ENCODE measurements at places on chromosomes 13 and 19.
A peak's percentile ranks its signal among the peaks of the same experiment; 100 is the strongest.

DNA sequence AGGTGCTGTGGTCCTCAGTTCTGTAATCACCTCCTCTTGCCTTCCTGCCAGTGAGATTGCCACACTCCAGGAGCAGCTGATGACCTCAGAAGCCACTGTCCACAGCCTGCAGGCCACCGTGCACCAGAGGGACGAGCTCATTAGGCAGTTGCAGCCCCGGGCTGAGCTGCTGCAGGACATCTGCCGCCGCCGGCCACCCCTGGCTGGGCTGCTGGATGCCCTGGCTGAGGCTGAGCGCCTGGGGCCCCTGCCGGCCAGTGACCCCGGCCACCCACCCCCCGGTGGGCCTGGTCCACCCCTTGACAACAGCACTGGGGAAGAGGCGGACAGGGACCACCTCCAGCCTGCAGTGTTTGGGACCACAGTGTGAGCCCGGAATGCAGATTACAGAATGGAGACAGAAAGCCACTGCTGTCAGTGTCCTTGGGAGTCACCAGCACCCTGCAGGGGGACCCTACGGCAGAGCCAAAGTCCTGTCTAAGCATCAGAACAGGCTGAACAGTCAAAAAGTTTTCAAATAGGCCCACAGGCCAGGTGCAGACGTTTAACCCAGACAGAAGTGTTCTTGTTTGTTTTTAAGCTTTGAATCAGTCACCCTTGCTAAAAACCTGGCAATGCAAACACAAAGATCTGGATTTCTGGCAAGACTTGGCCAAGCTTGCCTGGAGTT is 4.2 kb downstream of the VMAC start:
- DNase-seq, result no peak

GRCh38 chr13:45943120-45943519 is 91.6 kb upstream of the SIAH3 start:
- no peak for DNase-seq

GRCh38 chr13:93476175-93476574 is 249.6 kb downstream of the GPC6 start:
- peak; percentile 85 for DNase-seq

- no peak for DNase-seq
Observed at GRCh38 chr13:74250738-74251190, 116.6 kb upstream of the KLF12 start.

DNA sequence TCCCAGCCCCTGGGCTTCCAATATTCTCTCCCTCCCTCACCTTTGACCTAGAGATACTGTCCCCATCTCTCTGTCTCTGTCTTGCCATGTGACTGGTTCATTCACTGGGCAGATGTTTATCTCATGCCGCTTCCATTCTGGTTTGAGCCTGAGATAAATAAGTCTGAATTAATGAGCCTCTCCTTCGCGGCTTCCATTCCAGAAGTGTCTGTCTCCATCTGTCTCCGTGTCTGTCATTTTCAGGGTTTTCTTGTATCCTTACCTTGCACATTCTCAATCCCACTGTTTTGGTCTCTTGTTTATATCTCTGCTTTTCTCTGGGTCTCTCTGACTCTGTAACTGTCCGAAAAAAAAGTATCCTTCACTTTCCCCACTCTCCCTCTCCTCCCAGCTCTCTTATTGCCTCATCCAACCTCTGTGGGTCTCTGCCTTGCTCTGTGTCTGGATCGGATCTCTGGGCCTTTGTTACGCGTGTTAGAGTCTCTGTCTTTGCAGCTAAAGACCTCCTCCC is 4.3 kb downstream of the SPHK2 start:
- DNase-seq, result no peak

DNA sequence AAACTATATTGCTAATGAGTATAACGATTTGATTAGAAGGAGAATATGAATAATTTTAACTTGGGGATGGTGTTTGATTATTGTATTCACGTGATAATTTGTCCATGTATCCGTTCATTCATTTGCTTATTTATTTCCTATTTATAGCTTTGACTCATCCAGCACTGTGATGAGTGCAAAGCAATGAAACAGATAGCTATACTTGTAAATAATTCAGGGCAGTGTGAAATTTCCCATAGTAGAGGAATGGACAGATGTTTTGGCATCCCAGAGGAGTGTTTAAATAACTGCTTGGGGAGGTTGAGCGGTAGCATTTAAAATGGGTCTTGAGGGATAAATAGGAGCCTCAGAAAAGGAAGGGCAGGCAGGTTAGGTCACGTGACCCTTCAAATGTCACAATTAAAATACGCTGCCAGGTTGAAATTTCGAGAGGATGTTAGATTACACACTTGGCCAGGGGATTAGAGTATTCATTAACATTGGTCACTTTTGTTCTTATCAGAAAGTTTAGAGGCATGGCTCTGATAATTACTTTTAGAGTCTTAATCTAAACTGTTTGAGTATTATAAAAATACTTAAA is 14.7 kb downstream of the FGF9 start:
- DNase-seq, result no peak

GRCh38 chr13:86846501-86846900 is 824.7 kb upstream of the SLITRK5 start:
- peak; percentile 42 for DNase-seq
